ENCODE measurements at places on chromosomes 7 and 10.

DNA sequence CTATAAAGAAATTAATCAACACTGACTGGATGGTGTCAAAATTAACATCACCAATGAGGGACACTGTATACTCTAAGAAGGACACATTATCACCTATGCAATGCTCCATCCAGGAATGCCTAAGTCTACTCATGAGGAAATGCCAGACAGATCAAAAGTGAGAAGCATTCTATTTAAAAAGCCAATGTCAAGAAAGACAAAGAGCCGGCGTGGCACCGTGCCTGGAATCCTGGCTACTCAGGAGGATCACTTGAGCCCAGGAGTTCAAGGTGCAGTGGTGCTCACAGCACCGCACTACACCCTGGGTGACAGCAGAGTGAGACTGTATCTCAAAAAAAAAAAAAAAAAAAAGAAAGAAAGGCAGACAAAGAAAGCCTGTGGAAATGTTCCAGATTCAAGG, 45.5 kb upstream of the ANAPC16 start:
- H3K27ac ChIP-seq: peak overlapping the region; percentile 71
- peaks cover 7% of the 10 kb centered on the region for H3K4me1 ChIP-seq
- H3K36me3 ChIP-seq: no peaks in the 10 kb centered on the region
- DNase-seq: no peak
- no peak overlapping the region for H3K4me3 ChIP-seq

GRCh38 chr7:101913851-101914250, 96.4 kb downstream of the CUX1 start:
- peaks cover 15% of the 10 kb centered on the region for H3K4me1 ChIP-seq
- no peaks in the 10 kb centered on the region for H3K27me3 ChIP-seq
- no peak overlapping the region for H3K4me3 ChIP-seq
- peak overlapping the region; percentile 47 for H3K27ac ChIP-seq
- no peak for DNase-seq
- peaks cover 5% of the 10 kb centered on the region for H3K36me3 ChIP-seq

GRCh38 chr10:127964621-127965020, 57.7 kb downstream of the PTPRE start:
- peaks cover 22% of the 10 kb centered on the region for H3K27me3 ChIP-seq
- peaks cover 7% of the 10 kb centered on the region for H3K4me1 ChIP-seq
- no peak overlapping the region for H3K27ac ChIP-seq
- H3K4me3 ChIP-seq: no peak overlapping the region
- H3K36me3 ChIP-seq: no peaks in the 10 kb centered on the region

DNA sequence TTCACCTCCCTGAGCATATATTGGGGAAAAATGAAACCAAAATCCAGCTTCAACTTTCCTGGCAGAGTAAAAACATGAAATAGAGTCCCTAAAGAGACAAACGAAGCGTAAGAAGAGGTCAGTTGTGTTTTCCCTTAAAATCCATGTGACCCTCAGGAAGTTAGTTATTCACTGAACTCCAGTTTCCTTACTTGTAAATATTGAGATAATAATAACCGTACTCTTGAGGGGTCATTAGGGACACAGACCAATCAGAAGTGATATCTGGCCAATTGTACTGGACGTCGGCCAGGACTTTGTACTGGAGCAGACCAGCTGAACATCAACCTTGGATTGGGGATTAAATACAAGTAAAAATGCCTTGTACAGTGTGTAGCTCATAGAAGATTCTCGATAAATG, 167.0 kb downstream of the GATA3 start:
- H3K27ac ChIP-seq: no peak overlapping the region
- no peaks in the 10 kb centered on the region for H3K36me3 ChIP-seq
- no peak for DNase-seq
- H3K4me3 ChIP-seq: no peak overlapping the region
- H3K27me3 ChIP-seq: no peaks in the 10 kb centered on the region

DNA sequence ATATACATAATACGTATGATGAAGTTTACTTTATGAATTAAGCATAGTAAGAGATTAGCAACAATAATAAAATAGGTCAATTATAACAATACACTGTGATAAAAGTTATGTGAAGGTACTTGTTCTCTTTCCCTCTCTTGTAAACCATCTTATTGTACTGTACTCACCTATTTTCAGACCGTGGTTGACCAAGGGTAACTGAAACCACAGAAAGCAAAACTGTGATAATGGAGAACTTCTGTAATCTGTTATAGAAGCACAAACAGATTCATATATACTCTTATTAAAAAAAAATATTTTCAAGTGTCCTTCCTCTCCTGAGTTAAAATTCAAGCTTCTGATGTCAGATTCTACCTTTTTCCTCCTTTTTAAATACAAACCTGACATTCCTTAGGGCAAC, 1247.8 kb upstream of the SORCS1 start:
- H3K36me3 ChIP-seq: no peaks in the 10 kb centered on the region
- no peaks in the 10 kb centered on the region for H3K4me1 ChIP-seq

DNA sequence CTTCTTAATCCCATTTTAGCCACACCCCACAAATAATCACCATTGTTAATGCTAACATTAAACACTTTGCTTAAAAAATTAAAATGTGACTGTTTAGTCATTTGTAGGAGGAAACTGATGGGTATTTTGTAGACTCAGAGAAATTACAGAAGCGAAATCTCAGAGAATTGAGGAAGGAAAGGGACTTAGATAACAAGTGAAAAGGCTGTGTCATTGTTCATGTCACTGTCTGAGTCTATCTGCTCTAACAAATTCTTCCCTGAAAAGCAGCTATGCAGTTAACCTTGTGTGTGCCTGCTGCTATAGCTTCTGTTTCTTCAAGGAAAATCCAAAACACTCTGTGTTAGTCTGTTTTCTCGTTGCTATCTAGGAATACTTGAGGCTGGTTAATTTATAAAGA, 40.9 kb upstream of the PLXDC2 start:
- no peak overlapping the region for H3K27ac ChIP-seq
- no peaks in the 10 kb centered on the region for H3K36me3 ChIP-seq
- H3K27me3 ChIP-seq: no peaks in the 10 kb centered on the region
- no peak for DNase-seq

DNA sequence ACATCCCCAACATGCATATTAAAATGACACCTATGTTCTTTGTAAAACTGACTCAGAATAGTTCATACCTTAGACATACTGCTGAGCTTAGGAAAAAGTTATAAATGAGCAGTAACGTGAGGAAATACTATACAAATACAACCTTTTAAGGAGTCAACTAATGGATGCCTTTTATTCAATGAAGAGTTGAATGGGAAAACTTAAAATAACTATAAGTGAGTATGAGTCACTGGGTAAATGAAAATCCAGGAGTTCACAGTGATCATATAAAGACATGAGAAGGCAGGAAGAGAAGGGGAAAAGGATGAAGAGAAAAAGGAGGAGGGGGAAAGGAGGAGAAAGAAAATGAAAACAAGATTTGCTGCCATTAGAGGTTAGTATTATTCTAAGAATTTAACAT, 157.8 kb upstream of the PCDH15 start:
- no peaks in the 10 kb centered on the region for H3K36me3 ChIP-seq
- no peak for DNase-seq
- H3K4me1 ChIP-seq: no peaks in the 10 kb centered on the region
- no peaks in the 10 kb centered on the region for H3K27me3 ChIP-seq
- no peak overlapping the region for H3K27ac ChIP-seq

- no peaks in the 10 kb centered on the region for H3K36me3 ChIP-seq
- H3K27ac ChIP-seq: no peak overlapping the region
- DNase-seq: no peak
- no peaks in the 10 kb centered on the region for H3K27me3 ChIP-seq
- H3K4me3 ChIP-seq: no peak overlapping the region
Measured at GRCh38 chr10:100020886-100021253, 11.1 kb upstream of the DNMBP start.

- H3K4me3 ChIP-seq: peak overlapping the region; percentile 98
- peaks cover 9% of the 10 kb centered on the region for H3K36me3 ChIP-seq
- peak overlapping the region; percentile 92 for H3K27ac ChIP-seq
- peak; percentile 58 for DNase-seq
- H3K4me1 ChIP-seq: peaks cover 40% of the 10 kb centered on the region
Measured at GRCh38 chr7:127392182-127392565, 334 bp downstream of the ZNF800 start.

GRCh38 chr10:29158066-29158465, 130.8 kb upstream of the LYZL1 start:
- no peak for DNase-seq
- no peak overlapping the region for H3K27ac ChIP-seq
- peaks cover 26% of the 10 kb centered on the region for H3K27me3 ChIP-seq
- no peaks in the 10 kb centered on the region for H3K36me3 ChIP-seq

GRCh38 chr7:14598978-14599377, 303.6 kb downstream of the DGKB start:
- no peak overlapping the region for H3K4me3 ChIP-seq
- no peak overlapping the region for H3K27ac ChIP-seq
- H3K4me1 ChIP-seq: no peaks in the 10 kb centered on the region
- no peaks in the 10 kb centered on the region for H3K27me3 ChIP-seq
- no peaks in the 10 kb centered on the region for H3K36me3 ChIP-seq

DNA sequence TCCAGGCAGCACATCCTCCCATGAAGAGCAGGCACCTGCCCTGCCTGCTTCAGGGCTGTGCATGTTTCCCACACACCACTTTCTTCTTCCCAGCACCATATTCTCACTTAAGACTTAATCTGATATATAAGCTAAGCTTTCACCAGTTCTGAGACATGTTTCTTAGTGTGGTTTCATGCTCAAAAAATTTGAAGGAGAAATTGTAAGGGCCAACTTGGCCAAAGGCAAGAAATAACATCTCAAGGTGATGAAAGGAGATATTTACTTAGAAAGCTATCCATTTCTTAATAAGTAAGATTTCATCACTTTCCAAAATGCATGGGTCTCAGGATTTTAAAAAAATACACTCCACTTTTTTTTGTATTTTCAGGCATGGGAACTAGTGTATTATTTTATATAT, 468.1 kb upstream of the AKR1E2 start:
- H3K27ac ChIP-seq: no peak overlapping the region
- H3K27me3 ChIP-seq: peaks cover 24% of the 10 kb centered on the region
- no peak for DNase-seq
- H3K36me3 ChIP-seq: no peaks in the 10 kb centered on the region
- no peak overlapping the region for H3K4me3 ChIP-seq

DNA sequence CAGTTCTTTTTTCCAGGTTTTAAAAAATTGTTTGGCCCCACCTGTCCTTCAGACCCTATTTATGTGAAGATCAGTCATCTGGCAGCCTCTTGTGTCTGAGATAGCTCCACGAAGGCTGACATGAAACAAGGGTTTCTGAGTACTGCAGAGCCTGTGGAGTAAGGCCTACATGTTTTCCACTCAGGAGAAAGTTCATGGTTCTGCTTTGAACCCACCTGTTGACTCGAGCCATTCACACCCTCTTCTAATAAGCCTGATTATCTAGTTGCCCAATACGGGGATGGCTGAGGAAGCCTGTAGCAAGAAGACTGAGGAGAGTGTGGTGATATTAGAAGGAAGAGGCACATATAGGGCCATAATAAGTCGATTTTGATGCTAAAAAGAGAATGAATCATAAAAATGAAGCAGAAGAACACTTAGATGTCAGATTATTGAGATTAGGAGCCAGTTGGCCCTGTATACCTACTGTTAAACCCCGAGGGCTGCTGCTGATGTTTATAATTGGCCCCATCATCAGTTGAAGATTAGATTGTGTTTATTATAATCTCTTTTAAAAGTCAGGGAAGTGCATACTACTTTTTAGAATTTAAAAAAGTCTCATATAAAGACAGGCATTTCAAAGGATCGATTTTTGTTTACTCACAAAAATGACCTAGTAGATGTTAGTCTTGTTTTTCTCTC, 109.4 kb downstream of the CDK14 start:
- H3K27me3 ChIP-seq: no peaks in the 10 kb centered on the region
- H3K27ac ChIP-seq: no peak overlapping the region
- H3K4me1 ChIP-seq: no peaks in the 10 kb centered on the region
- no peak for DNase-seq
- no peaks in the 10 kb centered on the region for H3K36me3 ChIP-seq

GRCh38 chr7:83469076-83469475, 179.9 kb downstream of the SEMA3E start:
- no peaks in the 10 kb centered on the region for H3K4me1 ChIP-seq
- no peak overlapping the region for H3K4me3 ChIP-seq
- no peak overlapping the region for H3K27ac ChIP-seq
- no peaks in the 10 kb centered on the region for H3K36me3 ChIP-seq
- no peak for DNase-seq
- H3K27me3 ChIP-seq: no peaks in the 10 kb centered on the region

DNA sequence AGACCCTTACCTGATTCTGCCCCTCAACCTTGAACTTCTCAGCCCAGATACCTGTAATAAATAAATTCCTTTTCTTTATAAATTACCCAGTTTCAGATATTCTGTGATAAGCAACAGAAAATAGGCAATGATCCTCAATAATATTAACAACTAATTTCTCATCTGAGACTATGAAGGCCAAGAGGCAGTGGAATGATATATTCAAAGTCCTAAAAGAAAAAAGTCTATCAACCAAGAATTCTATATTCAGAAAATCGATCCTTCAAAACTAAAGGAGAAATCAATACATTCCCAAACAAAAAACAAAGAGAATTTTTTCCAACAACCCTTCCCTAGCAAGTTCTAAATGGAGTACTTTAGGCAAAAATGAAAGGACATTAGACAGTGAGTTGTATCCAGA, 279.6 kb downstream of the PTPRN2 start:
- H3K27me3 ChIP-seq: peaks cover 5% of the 10 kb centered on the region
- no peak for DNase-seq
- no peak overlapping the region for H3K27ac ChIP-seq
- no peaks in the 10 kb centered on the region for H3K4me1 ChIP-seq

DNA sequence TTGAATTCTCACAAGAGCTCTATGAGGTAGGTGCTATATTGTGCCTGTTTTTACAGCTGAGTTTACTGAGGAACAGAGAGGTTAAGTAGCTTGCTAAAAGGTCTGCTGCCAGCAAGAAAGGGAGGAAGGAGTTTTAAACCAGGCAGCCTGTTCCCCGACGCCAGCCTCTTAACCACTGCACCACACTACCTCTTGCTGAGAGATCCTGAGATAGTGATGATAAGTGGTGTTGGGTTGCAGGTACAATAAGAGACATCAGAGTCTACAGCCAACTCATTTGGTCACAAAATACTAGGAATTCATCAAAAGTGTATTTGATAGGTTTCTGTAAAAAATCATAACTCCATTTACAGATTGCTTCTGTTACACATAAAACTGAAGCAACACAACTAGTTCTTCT, 8.0 kb downstream of the CCDC71L start:
- no peak overlapping the region for H3K27ac ChIP-seq
- H3K36me3 ChIP-seq: peaks cover 2% of the 10 kb centered on the region
- peaks cover 11% of the 10 kb centered on the region for H3K4me1 ChIP-seq
- H3K27me3 ChIP-seq: no peaks in the 10 kb centered on the region
- no peak for DNase-seq

GRCh38 chr10:352476-353235, 217.4 kb downstream of the ZMYND11 start:
- peaks cover 2% of the 10 kb centered on the region for H3K36me3 ChIP-seq
- H3K27ac ChIP-seq: peak overlapping the region; percentile 14
- no peak overlapping the region for H3K4me3 ChIP-seq
- H3K4me1 ChIP-seq: peaks cover 9% of the 10 kb centered on the region
- no peaks in the 10 kb centered on the region for H3K27me3 ChIP-seq

DNA sequence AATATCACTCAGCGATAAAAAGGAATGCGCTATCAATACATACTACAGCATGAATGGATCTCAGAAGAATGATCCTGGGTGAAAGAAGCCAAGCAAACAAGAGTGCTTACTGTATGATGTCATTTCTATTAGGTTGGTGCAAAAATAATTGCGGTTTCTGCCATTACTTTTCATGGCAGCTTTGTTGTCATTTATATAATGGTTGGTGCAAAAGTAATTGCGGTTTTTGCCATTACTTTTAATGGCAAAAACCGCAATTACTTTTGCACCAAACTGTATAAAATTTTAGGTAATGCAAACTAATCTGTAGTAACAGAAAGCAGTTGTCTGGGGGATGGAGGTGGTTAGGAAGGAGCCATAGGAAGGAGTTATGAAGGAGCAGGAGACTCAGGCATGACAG, 318.3 kb upstream of the ZMIZ1 start:
- H3K4me3 ChIP-seq: no peak overlapping the region
- DNase-seq: no peak
- H3K36me3 ChIP-seq: peaks cover 2% of the 10 kb centered on the region
- peaks cover 8% of the 10 kb centered on the region for H3K4me1 ChIP-seq
- no peak overlapping the region for H3K27ac ChIP-seq
